Activated gamma-delta T cell (primary cell): ENCODE measurements at places on chromosomes 2 and 18.

DNA sequence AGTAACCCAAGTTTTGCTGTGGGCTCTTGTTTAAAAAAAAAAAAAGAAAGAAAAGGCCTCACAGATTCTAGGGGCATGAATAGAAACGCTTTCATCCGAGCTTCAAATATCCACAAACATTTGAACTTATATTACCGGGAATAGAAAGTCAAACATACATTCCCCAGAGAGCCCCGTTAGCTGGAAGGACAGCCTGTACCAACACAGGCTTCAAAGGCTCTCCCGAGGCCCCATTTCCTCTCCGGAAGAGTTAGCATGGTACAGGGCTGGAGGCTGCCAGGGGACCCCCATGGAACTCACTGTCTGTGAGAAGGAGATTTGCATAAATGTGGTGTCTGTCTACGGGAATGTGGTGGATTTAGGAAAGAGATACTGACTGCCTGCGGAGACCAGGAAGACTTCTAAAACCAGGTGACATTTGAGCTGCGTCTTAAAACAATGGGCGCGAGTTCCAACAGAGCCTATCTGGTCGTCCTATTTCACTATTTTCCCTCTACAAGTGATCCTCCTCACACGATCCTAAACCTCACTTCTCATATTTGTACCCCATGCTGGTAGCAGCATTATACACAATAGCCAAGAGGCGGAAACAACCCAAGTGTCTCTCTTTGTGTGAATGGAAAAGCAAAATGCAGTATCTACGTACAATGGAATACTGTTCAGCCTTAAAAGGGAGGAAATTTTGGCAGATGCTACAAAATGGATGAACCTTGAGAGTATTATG lies 820 bp upstream of the MATN3 start:
- no peak for DNase-seq

DNA sequence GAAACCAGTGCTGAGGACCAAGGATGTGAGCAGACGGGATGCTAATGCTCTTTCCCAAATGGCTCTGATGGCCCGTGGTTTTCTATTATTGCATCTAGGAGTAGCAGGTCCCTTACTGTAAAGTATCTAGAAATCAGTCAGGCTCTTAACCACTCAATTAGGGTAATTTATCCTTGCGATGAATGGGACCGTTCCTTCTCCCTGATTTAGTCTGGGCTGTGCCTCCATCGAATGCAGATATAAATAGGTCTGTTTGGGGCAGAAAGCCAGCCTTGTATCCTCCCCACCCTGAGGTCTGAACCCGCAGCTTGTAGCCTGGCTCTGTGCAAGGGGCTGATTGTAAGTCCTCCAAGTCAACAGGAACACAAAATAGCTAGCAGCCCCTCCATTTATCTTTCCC lies 9.5 kb upstream of the SMARCAL1 start:
- no peak for DNase-seq

- no peak for DNase-seq
Observed at GRCh38 chr2:37005118-37005868, 39.0 kb upstream of the STRN start.

GRCh38 chr18:26052505-26052904 lies 37.9 kb downstream of the SS18 start:
- no peak for DNase-seq

GRCh38 chr18:40576507-40577115 lies 1378.4 kb upstream of the PIK3C3 start:
- DNase-seq: no peak

DNA sequence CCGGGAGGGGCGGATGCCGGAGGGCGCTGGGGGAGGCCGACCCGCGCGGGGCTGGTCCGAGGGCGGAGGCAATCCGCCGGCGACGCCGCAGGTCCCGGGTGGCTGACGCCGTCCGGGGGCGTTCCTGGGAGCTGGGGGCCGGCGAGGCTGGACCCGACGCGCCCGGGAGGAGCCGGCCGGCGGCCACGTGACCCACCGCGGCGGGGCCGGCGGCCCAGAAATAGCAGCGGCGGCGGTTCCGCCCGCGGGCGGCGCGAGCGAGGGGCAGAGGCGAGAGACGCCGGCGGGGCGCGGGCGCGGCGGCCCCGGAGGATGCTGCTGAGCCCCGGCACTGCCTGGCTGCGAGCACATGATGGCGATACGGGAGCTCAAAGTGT lies at the start of gene RAB31:
RAB31 (plus strand) TSS at position 245 of the 377 bp plus-strand sequence; CDS start at position 350, 105 bp downstream.
- peak; percentile 13 for DNase-seq

DNA sequence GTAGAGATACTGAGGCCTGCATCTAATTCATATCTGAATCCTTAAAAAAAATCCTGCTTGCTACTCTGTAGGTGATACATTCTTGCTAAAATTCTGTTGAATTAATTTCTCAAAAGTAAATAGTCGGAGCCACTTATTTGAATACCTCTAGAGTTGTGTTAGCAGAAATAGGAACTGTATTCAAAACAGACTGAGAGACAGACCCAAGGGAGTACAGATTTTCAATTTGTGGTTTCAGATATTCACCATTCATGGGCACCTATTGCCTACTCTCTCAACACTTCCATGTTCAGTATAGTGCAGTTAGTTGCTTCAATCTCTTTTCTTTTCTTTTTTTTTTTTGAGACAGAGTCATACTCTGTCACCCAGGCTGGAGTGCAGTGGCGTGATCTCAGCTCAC lies 46.6 kb upstream of the CTLA4 start:
- no peak for DNase-seq

- DNase-seq: no peak
Observed at GRCh38 chr2:52632543-52632942, 1135.1 kb upstream of the CHAC2 start.

DNA sequence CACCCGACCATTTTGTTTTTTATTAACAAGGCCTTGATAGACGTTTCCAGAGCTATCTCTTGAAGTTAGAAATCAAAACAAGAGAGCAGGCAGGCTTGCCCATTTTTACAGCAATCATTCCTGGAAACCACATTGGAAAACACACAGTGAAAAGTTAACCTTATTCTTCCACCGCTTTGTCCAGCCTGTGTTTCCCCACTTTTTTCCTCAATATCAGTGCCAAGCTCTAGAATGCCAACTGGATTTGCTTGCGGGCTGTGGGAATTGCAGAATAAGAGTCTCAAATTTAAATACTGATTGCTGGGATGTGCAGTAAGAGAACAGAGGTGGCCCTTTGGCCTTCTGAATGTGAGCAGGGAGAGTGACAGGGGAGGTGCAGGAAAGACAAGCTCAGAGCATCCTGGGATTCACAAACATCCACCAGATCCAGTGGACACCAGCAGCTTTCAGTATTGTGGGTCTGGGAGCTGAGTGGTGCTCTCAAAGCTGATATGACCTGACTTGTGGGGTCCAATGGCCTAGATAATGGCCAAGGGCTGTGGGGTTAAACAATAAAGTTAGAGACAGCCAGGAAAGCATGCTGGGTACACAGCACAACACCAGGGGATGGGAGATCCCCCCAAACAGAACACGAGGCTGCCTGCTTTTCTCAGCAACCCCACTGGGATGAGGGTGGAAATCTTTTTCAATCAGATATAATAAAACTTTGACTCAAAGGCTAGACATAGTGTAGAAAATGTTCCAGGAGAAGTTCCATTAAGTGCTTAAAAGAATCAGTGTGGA lies 15.5 kb downstream of the CYP1B1 start:
- no peak for DNase-seq

GRCh38 chr2:3065928-3066327 lies 311.7 kb downstream of the EIPR1 start:
- no peak for DNase-seq

DNA sequence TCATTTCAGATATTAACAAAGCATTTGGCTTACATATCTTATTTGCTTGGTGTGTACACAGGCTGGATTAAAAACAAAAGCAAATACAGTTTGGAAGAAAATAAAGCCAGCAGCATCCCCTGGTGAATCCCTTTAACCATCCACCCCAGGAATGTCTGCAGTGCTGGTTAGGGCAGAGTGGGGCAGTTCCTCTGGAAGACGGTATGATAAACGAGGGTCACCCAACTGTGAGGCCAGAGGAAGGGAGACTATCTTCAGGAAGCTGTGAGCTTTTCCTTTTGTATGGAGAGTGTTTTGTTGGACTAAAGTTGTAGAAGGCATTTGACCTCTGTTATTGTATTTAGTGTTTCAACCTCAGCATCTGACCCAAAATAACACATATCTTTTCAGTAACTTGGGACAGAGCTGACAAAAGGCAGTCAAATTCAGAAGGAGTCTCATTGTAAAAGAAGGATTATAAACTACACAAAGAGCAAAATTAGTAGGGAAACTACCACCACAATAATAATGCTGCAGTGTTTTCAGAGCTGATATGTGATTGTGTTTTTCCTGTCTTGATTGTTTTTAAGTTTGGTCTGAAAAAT lies 159.1 kb downstream of the FMNL2 start:
- no peak for DNase-seq

- DNase-seq: no peak
Observed at GRCh38 chr2:106638580-106638979, 151.4 kb downstream of the CD8B2 start.

DNA sequence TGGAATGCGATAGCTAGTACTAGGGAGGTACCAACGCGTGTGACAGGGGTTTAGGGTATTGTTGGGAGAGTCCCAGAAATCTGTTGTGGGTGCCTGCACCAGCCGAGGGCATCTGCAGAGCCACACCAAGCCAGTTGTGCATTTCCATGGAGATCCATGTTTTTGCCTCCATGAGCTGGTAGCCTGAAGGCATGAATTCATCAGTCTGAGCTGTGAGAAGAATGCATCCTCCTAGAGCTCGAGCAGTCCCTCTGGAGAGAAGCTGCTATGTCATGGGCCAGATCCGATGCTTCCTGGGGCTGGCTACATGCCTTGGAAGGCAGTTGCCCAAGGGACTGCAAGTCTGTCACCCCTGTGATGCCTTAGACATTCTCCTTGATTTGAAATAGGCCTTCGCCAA lies 57.9 kb downstream of the LIPG start:
- no peak for DNase-seq

- no peak for DNase-seq
Observed at GRCh38 chr2:237894986-237895543, 35.6 kb downstream of the RAMP1 start.

- DNase-seq: no peak
Observed at GRCh38 chr2:192161656-192162290, 33.0 kb downstream of the TMEFF2 start.

DNA sequence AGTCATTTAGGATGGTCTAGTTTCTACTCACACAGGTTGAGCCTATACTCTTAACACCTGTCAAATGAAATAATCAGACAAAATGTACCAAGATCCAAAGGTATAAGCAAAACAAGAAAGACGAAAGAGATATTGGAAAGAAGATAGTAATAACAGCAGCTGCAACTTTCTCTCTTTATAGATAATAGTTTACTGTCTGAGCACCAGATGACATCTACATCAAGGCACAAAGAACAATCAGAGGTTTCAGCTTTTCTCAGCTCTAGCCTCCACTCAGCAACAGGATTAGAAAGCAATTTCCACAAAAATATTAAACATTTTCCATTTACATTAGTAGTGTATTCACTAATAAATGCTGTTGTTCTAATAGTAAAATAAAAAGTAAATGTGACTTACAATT lies 66.3 kb downstream of the RTTN start:
- DNase-seq: no peak

DNA sequence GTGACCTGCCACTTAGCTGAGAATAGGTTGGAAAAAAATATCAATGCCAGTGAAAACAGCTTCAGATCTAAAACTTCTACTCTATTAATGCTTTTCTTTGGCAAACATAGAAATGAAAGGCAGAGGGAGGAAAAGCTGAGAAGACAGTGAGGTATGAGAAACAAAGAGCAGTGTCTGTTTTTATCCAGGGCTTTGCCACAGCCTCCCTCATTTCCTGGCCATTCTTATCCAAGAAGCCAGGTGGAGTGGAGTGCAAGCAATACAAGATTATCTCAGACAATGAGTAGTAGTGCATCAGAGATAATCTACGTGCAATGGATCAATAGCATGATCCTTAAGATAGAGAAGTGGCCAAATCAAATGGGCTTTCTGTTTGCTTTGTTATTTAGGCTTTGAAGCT lies 808.7 kb upstream of the PIK3C3 start:
- DNase-seq: no peak

GRCh38 chr2:63035660-63036059 lies 15.0 kb upstream of the OTX1 start:
- no peak for DNase-seq

DNA sequence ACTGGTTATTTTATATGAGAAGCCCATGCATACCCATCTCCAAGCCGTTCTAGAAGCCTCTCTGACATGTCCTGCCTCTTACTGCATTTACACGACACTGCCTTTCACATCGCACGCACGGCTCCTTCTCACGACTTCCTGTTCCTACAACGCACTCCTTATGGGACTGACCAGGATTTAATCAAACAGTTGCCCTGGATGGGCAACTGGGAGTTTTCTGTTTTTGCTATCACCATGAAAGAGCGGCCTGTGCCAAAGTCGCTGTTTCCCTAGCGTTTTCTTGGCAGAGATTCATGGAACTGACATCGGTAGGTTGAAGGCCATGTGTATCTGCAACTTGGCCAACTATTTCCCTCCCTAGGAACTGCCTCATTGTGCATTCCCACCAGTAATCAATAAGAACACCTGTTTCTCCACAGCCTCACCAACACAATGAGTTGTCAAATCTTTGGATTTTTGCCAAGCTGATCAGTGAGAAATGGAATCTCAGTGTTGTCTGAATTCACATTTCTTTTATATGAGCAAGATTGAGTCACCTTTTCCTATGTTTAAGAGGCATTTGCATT lies 97.2 kb upstream of the OTOS start:
- DNase-seq: no peak
